ENCODE measurements at places on chromosomes 3 and 15.

- DNase-seq: no peak
Observed at GRCh38 chr15:29880886-29881285, 58.6 kb upstream of the TJP1 start.

DNA sequence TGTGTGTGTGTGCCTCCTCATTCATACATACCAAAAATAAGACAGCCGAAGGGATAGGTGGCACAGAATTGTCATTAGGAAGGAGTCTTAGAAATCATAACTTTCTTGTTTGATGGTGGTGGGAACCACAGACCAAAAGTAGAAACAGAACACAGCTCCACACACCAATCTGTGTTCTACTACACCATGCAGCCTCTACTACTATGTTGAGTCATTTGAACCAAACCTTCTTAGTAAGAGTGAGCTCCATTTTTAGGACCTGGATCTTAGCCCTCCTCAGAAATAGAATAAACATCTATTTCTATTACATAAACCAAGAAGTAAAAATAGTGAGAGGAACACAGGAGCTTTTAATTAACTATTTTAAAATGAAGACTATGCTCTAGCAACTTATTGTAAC lies 27.9 kb upstream of the PLCH1 start:
- DNase-seq: no peak

DNA sequence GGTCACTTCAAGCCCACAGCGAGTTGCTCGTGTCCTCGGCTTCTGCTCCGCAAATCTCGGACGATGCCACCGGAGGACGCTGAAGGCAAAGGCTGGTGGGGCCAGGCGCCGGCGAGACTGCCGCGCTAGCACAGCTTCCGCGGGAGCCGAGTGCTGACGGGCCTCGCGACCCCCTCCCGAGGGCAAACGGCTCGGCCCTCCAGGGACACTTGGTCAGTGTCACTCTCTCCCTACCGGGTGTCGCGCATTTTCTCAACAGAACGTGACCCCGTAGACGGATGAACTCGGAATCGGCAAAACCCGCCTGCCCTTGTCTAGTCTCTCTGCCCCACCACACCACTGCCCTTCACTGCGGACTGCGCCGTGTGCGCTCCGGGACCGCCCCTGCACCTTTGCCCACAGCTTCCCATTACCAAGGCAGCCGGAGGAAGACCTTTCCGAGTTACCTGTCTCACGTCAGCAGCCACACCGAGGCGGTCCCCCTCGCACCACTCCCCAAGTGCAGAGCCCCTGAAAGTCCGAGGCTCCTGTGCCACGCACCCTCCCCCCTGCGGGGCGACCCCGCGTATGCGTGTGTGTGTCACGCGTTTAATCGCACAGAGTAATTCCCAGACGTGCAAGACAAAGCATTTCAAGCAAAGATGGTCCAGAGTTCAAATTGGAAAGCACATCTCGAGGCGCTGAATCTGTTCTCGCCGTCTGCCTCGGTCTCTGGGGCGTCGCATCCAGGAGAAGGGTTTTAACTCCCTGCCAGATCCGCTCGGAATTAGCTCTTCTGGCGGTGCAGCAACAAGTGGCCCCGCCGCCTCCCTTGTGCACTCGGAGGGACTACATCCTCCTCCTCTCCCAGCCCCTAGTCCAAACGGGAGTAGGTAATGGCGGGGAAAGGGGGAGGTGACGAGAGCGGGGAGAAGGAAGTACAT lies 245.0 kb upstream of the TOPAZ1 start:
- DNase-seq: peak; percentile 58

GRCh38 chr3:16587681-16588060 lies 17.6 kb downstream of the DAZL start:
- DNase-seq: no peak

GRCh38 chr3:15754047-15754446 lies 43.7 kb downstream of the ANKRD28 start:
- no peak for DNase-seq

GRCh38 chr15:82540984-82541431 lies 751 bp upstream of the RPS17 start:
- no peak for DNase-seq

DNA sequence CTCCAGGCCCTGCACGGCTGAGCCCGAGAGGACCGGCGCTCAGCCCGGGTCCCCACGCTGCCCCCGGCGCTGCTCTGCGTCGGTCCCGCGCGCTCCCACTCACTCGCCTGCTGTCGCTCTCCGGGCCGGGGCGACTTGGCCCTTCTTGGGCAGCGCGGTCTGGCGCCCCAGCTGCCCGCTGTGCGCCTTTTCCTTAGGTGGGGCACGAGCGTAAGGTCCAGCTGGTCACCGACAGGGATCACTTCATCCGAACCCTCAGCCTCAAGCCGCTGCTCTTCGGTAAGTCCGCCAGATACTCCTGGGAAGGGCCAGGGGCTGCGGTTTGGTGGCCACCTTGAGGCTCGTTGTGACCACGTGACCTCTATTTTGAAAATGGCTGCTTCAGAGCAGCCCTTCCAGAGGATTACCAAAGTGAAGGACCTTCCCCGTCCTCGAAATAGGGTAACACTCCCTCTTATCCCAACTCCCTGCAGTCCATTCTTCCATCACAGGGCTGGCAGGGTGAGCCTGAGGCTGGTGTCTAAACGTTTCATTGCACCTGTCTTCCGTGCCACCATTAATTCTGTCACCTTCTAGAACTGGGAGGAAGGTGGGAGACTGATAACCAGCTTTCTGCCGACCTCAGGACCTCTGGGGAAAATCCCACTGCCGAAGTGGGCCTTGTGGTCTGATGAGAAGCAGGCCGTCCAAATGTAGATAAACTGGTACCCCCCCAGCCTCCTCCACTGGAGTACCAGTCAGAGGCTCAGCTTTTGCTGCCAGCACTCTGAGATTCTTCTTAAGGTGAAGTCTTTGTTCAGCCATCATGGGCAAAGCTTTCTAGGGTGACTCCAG lies 812 bp downstream of the P4HTM start:
- peak; percentile 20 for DNase-seq

DNA sequence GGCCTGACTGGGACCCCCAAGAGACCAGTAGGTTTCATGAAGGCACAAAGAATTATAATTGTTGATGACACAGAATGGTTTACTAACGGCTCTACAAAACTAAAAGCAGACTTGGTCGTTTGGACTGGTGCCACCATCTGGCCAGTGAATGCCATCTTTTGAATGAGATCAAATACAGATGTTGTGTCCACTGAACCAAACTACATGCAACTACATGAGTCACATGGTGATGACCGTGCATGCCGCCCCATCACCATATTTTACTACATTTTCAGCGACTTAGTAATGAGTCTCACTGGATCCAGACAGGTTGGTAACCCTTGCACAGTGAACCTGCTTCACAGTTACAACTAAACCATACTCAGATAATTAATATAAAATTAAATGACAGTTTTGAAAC lies 803.3 kb downstream of the DIPK2A start:
- no peak for DNase-seq

DNA sequence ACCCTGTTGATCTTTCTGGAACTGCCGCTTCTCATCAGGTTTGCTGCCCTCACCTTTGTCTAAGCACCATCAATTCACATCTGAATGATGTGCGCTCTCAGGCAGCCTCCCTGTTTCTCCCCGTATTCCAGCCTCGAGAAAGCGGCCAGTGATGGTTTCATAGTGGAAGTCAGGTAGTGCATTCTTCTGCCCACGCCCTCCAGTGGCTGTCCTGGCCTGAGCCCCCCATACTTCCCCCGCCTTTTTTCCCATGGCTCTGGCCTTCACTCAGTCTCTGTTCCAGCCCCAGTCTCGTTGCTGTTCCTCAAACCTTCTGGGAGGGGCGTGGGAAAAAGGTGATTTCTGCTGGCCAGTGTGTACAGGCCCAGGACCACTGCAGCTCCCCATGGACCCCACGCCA lies 101.3 kb downstream of the ASB7 start:
- no peak for DNase-seq

GRCh38 chr3:5476403-5476802 lies 288.9 kb downstream of the EDEM1 start:
- DNase-seq: no peak

DNA sequence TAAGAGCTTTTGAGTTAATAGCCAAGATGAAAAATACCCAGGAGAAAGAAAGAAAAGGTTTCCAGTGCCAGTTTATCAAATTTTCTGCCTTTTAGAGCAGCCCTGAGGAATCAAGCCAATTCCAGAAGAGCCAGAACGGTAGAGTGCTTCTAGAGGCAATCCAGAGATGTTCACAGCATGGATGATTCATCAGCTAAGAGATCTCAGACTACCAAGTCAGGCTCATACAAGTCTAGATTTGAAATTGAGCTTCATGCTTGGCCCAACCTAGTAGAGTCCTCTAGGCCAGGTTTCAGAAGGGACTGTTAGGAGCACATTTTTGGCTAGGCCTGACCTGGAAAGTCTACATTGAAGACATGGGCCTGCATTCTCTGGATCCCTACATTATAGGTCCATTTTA lies 15.5 kb downstream of the WDR48 start:
- no peak for DNase-seq

DNA sequence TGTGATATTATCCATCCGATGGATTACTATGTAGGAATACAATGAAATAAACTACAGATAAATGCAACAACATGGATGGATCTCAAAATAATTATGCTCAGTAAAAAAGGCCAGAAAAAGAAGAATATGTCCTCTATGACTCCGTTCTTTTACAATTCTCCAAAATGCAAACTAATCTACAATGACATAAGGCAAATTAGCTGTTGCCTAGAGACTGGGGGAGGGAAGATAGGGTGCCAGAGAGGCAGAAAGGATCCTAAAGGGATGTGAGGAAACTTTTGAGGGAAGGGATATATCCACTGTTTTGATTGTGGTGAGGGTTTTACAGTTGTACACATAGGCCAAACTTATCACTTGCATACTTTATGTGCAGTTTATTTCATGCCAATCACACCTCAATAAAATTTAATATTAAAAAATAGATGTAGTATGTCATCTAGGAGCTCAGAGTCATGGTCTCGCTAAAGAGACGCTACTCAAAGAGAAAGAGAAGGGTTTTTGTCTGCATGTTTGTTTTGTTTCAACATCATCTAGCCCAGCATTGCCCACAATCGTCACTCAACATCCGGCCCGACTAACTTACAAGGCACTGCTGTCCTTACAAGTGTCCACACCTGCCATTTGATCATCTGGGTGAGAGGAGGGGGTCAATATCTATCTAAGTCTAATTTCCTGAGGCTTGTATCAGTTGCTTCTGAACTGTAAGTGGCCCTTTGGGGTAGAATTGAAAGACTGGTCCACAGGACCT lies 29.5 kb downstream of the HES1 start:
- no peak for DNase-seq
